ENCODE measurements at places on chromosomes 13 and 19. TPM values are rescaled to one million over a fixed set of nuclear protein-coding genes. Genes with fewer than 3 reads are reported as not detected.

GRCh38 chr19:48724796-48725753 is 5.5 kb upstream of the MAMSTR start:
- DNase-seq = peak; percentile 89

- DNase-seq = peak; percentile 45
Observed at GRCh38 chr19:20209051-20209450, 42.0 kb downstream of the ZNF486 start.

- no peak for DNase-seq
Observed at GRCh38 chr19:19342086-19343015, 21.7 kb downstream of the MAU2 start.

DNA sequence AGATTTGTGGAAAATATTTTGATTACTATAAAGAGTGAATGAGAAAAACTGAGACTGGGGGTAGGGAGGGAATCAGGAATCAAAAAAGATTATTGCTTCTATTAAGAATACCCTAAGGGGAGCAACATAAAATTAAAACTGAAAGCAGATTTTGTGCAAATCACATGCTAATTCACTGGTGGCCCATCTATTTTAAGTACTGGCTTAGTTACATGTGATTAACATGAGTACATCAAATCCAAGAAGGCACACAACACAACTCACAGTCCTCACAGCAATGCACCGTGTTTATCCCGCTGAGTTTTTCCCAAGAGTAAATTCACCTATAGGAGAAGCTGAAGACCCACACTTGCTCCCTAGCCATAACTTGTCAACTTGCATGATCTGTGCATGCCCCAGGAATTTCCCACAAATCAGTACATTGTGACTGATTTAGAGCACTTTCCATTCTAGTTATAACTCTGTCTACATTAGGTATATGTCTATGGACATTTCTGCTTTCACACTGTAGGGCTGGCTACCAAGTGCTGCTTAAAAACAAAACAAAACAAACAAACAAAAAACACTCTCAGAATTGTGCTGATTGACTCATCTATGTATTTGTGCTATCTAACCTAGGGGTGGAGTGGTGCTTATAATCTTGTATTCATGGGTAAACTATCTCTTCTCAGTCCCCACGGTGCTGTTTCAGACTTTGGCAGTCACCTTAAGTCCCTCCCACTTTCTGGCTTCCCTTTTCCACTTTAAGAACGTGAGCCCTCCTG is 24.3 kb downstream of the AMER2 start:
- DNase-seq = no peak

DNA sequence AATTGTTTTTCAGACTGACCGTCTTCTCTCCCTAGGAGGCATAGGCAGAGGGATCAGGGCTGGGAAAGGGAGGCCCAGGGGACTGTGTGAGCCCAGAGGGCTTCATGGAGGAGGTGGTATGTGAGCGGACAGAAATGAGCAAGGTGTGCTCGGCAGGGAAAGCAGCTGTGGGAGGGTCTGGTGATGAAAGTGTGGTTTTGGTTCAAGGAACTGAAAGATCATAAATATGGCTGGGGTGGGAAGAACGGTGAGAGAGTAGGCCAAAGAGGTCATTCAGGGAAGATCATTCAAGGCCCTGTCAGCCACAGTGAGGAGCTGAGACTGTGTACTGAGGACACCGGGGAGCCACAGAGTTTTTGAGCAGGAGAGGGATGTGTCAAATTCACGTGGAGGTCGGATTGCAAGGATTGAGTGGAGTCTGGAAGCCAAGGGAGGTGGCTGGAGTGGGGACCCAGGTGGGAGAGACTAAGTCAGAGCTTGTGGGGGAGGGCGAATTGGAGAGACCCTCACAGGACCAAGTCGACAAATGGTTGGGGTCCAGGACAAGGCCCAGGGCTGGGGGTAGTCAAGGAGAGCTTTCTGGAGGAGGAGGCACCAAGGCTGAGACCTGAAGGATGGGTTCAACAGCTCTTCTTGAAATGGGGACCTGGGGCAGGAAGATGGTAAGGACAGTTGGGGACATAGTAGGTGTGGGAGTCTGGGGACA is 7.6 kb downstream of the PLD3 start:
- DNase-seq = no peak

DNA sequence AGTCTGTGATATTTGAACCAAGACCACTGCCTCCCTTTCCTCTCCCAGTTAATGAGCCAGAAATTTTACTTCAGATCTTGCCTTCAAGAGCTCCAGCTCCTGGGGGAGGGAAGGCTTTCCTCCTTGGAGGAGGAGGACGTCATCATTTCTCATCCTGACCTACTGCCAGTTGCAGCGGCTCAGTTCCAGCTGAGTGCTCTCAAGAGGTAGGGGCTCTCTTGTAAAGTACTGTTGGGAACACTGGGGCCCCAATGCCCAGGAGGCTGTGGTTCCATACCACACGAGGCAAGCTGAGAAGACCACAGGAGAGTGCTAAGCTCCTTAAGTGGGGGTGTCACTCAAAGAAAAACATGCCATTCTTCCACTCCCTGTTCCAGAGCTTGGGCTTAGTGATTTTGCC is 36.2 kb downstream of the METTL21C start:
- DNase-seq = no peak

DNA sequence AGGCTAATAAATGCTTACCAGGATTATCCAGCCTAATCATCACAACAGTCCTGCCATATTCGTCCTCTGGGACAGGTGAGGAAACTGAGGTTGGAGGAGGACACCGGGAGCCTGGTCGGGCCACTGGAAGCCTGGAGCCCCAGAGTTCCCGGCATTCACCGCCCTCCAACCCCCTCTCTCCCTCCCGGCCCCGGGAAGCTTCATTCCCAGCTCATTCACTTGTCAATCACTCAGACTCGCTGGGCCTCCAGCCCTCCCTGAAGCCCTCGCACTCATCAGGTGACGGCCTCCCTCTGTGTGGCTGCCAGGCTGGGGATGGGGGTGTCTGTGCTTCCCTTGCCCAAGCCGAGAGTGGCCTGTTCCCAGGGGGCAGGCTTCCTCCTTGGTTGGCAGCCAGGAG is 22.5 kb upstream of the ZNF99 start:
- DNase-seq = no peak

- no peak for DNase-seq
Observed at GRCh38 chr19:6126335-6126974, 9.0 kb upstream of the ACSBG2 start.

GRCh38 chr13:28560612-28561011 is 65.7 kb upstream of the FLT1 start:
- DNase-seq = no peak

DNA sequence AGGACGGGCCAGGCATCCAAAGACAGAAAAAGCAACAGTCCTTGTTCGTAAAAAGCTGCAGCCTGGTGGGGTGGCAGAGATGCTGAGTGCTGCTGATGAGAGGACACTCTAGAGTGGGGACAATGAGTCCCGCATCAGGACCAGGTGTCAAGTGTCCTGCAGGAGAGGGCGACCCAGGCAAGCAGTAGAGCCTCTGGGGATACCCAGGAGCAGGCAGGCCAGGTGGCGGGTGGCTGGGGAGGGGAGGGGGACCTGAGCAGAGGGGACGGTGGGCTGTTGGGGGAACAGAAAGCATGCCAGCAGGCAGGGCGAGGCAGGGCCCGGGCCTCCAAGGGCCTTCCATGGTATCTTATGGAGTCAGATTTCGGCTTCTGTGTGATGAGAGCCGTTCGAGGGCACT is 35.8 kb downstream of the GGACT start:
- DNase-seq = no peak

GRCh38 chr13:68264692-68265091 is 1034.6 kb upstream of the PCDH9 start:
- DNase-seq = no peak

GRCh38 chr13:37546087-37546486 is 52.5 kb downstream of the POSTN start:
- no peak for DNase-seq

DNA sequence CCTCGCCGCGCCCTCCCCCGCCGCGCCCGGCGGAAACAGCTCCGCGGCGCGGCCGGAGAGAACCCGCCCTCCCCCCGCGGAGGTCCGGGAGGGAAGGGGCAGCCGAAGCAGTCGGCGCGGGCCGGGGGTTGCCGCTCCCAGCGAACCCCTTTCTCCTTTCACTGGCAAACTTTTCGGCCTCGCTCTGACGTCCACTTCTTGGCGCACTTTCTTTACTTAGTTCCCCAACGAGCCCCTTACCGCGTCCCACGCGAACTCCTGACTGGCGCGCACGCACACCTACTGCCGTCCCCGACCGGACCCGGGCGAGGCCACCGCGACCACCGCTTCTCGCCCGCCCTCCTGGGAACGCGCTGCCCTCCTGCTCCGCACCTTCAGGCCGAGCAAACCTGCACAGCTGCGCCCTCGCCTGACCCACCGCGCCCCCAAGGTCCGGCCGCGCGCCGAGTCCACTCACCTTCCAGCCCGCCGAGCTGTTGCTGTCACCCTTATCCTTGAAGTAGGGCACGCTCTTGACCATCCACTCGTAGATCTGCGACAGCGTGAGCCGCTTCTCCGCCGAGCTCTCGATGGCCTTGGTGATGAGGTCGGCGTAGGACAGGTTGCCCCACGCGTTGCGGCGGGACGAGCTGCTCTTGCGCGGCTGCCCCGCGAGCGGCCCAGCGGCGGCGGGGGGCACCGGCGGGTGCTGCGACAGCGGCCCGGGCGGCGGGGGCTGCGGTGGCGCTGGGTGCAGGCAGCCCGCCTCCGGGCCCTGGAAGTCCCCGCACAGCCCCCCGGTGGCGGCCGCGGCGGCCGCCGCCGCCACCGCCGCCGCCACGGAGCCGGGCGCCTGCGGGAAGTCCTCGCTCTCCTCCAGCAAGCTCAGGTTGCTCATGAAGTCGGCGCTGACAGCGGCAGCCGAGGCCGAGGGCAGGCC is 1.1 kb downstream of the FOXO1 start:
- DNase-seq = no peak

- DNase-seq = peak; percentile 12
Observed at GRCh38 chr13:101988140-101988539, 413.7 kb downstream of the FGF14 start.

Gene PDS5B
- polyA plus RNA-seq = 77.8 TPM

Gene ARL11
- polyA plus RNA-seq = 0.70 TPM

Gene LIN7B
- 5.6 TPM for polyA plus RNA-seq

Gene ZNF442
- 6.9 TPM for polyA plus RNA-seq

Gene ZNF814
- polyA plus RNA-seq = 88.9 TPM

Gene NLRP9
- polyA plus RNA-seq = 0.17 TPM

Gene SYNGR4
- polyA plus RNA-seq = not detected
